ENCODE measurements at places on chromosomes 5 and 9.

- no peak for DNase-seq
Measured at GRCh38 chr9:97374811-97375210, 37.1 kb upstream of the TDRD7 start.

GRCh38 chr5:62778316-62779009 lies 199.8 kb downstream of the LRRC70 start:
- no peak for DNase-seq

- DNase-seq: no peak
Measured at GRCh38 chr9:90801973-90802322, 329 bp downstream of the SYK start.

GRCh38 chr5:136162008-136162407 lies 29.4 kb downstream of the SMAD5 start:
- DNase-seq: no peak

GRCh38 chr5:141492168-141492885 lies 3.4 kb downstream of the PCDHGC5 start:
- DNase-seq: no peak

Data from activated CD8-positive, alpha-beta memory T cell treated with anti-CD3 and anti-CD28 coated beads for 24 hours (primary cell).